Heart left ventricle (tissue), 16 donors: ENCODE measurements at places on chromosomes 1 and 21. TPM values are rescaled to one million over a fixed set of nuclear protein-coding genes. Genes with fewer than 3 reads are reported as not detected.

MRPS6 gene
- polyA plus RNA-seq = 61.7 TPM

DNA sequence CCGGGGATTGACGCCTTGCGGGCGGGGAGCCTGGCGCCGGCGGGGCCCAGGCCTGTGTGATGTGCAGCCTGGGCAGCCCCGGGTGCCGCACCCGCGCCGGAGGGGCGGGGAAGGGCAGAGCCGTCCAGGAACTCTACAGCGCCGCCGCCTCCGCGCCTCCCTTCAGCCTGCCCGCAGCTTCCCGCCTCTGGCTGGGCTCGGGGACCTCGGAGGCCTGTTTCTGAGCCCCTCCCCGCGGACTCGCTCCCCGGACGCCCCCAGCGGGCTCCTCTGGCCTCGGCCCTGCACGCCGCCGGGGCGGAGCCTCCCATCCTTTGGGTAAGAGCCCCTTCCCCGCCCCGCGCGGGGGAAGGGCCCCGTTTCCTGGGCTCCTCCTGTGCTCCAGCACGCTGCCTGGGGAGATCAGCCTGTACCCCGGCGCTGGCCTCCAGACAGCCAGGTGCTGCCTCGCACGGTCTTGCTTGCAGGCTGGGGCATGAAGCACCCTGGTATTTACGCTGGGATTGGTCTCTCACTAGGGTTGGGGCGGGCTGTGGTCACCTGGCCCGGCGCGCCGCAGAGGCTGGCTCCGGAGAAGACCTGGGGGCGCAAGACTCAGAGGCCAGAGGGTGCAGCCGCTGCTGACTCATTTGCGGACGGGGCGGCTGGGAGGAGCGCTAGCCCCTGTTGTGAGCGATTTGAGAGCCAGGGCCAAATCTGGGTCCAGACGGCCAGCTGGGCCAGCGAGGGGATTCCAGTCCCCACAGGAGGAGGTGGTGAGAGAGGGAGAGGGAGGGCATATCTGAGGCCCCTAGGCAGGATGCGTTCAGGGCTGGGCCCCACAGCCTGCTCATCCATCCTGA, 5.7 kb upstream of the ACOT11 start:
- H3K27me3 ChIP-seq = no peaks in the 10 kb centered on the region
- peak; percentile 53 for DNase-seq
- H3K27ac ChIP-seq = peak overlapping the region; percentile 72
- H3K36me3 ChIP-seq = no peaks in the 10 kb centered on the region

GRCh38 chr1:8201331-8201861, 116.5 kb upstream of the SLC45A1 start:
- H3K4me3 ChIP-seq = no peak overlapping the region
- H3K27ac ChIP-seq = peak overlapping the region; percentile 80
- no peaks in the 10 kb centered on the region for H3K27me3 ChIP-seq
- H3K36me3 ChIP-seq = no peaks in the 10 kb centered on the region

GRCh38 chr1:198773030-198773429, 134.2 kb downstream of the PTPRC start:
- no peaks in the 10 kb centered on the region for H3K4me1 ChIP-seq
- no peaks in the 10 kb centered on the region for H3K36me3 ChIP-seq
- no peak for DNase-seq
- H3K27ac ChIP-seq = no peak overlapping the region
- no peaks in the 10 kb centered on the region for H3K27me3 ChIP-seq

GRCh38 chr21:45064091-45064490, 10.3 kb upstream of the ADARB1 start:
- H3K4me1 ChIP-seq = peaks cover 5% of the 10 kb centered on the region
- peak overlapping the region; percentile 9 for H3K27ac ChIP-seq
- DNase-seq = no peak
- H3K4me3 ChIP-seq = no peak overlapping the region
- H3K27me3 ChIP-seq = no peaks in the 10 kb centered on the region
